ENCODE measurements at places on chromosomes 4 and X.

DNA sequence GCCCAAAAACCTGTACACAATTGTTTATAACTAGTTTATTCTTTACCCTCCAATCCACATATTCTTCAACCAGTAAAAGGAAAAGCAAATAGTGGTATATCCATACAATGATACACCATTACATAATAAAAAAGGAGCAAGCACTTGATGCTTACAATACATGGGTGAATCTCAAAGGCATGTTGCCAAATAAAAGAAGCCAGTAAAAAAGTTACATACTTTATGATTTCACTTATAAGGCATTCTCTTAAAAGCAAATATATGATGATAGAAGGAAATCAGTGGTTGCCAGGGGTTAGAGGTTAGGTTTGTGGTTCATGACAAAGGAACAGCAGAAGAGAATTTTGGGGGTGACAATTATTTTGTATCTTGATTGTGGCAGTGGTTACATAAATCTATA, 896.1 kb upstream of the LCORL start:
- DNase-seq, result no peak

- DNase-seq, result no peak
Measured at GRCh38 chr4:121073004-121073435, 685 bp upstream of the NDNF start.

- DNase-seq, result no peak
Measured at GRCh38 chr4:140856621-140857062, 100.5 kb upstream of the TBC1D9 start.

- peak; percentile 45 for DNase-seq
Measured at GRCh38 chr4:125313497-125313896, 1.3 kb upstream of the FAT4 start.

DNA sequence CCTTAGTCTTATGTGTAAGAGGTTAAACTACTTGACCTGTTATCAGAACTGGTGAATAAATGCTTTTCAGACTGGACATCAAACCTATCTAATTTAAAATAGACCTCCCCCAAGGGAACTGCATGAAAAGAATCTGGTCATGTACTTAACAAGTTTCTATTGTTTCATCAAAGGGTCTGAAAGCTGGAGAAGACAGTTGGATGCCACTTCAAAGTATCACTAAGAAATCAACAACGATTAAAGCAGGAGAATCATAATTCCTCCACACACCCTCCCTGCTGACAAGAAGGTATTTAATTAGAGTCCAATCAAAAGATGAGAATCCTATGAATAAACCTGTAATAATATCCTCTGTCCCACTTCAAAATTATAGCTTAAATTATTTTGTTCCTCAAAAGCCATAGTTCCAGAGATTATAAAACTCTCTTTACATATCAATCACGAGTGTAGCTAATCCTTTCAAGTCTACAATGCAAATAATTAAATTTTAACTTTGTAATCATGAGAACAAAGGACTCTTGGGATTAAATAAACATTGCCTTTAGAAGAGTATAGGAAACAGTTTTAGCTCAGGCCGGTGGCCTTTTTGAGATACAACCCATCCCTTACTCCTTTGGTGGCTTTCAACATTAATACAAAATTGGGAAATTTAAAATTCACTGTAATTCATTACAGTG, 35.1 kb downstream of the TSPAN5 start:
- DNase-seq, result no peak

DNA sequence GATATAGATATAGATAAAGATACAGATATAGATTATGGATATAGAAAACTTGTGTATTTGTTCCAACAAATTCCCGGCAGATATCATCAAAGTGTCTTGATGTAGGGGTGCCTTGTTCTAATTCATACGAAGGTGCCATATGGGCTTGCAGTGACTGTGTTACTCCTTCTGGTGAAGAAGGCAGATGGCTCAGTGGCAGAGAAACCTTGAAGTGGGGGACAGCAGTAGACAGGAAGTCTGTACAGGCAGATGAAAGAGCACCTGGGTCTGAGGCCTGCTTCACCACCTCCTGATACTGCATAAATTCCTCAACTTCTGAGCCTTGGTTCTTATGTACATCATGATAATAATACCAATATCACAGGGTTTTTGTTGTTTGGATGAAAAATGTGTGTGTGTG, 179.5 kb upstream of the GATB start:
- no peak for DNase-seq

DNA sequence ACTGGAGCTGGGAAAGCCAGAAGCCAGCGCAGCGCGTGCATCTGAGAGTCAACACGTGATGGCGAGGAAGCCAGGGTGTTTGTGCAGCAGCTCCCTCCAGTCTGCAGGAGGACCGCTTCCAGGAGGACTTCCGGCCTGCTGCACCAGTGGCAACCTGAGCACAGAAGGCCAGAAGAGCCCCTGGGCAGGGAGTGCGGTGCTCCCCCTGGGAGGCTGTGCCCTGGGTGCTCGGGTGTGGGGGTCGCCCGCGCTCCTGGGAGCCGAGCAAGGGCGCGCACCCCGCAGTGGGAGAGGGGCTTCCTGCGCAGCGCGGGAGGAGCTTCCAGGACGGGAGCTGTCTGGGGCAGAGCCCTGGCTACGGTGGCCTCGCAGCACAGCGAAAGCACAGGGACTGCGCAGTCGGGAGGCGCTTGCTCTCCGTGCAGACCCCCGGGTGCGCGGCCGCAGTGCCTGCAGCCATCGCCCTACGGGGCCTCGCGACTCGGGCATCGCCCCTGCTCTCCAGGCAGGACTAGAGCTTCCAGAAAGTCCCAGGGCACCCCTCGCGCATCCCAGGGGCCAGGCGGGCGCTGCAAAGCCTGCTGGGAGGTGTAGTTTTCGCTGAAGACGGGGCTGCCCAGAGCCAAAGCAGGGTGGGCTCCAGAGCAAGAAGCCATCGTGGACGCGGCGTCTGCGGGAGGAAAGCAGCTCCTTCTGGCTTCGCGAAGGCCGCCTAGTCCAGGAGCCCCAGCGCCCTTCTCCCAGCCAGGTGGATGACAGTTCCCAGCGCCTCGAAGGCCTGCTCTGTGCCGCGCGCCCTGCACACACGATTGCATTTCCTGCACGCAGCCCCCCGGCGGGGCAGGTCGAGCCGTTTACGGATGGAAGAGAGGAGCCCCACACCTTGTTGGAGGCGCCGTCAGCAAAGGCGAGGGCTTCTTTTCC, 24.1 kb upstream of the WFS1 start:
- DNase-seq, result no peak

- DNase-seq, result no peak
Measured at GRCh38 chrX:125769628-125770027, 396.5 kb downstream of the DCAF12L2 start.

DNA sequence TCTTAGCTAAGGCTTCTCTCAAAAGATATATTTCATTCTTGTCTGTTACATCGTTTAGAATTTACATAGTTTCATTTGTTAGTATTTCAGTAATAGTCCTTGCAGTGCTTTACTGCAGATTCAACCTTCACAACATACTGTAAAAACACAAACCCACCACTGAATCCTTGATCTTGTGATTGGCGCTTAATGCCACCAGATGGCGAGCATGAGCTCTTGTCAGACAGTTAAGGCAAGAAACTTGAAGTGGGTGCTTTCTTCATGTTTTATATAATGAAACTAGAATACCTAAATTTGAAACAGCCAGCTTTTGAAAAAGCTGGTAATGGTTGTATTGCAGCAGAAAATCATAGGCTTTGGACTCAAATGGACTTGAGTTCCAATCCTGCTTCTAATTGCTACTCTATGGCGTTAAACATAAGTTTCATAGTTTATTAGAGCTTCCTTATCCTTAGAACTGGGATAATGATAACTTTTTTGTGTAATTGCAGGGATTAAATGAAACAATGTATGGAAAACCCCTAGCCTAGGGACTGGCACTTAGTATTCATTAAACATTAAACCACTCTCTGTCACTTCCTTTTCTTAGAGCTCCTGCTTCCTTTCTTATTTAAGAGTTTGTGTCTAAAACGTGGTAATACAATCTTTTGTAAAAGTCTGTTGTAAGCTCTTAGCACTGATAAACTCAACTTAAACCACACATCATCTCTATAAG, 95.1 kb downstream of the USP9X start:
- peak; percentile 6 for DNase-seq

DNA sequence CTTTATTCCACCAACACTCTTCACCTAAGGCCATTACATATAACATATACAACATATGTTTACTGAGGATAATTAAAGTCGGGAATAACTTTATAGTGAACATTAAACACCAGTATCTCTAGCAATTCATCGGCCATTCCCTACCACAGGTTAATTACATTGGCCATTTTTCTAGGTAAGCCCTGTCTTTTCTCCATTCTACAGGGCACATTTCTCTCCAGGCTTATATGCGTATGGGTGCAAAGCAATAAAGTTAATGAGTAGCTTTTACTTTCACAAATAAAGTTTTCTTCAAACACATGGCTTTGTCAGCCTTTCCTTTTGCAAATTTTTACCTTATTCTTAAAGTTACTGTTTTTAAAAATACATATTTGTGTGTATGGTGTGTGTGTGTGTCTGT, 111.9 kb upstream of the IQCM start:
- DNase-seq, result no peak

DNA sequence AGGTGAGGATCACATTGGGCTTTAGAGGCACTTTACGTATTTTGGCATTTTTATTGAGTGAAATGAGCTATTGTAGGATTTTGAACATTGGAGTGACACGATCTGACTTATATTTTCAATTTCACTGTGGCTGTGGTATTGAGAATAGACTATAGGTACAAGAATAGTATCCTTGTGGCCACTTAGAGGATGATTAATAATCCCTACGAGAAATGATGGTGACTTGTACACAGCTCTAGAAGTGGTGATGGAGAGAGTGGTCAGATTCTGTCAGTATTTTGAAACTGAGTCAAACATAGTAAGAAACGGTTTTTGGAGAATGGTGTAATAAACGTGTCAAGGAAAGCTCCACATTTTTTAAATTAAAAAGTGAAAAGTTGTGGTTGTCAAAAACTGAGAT, 494.7 kb downstream of the EPHA5 start:
- DNase-seq, result no peak

DNA sequence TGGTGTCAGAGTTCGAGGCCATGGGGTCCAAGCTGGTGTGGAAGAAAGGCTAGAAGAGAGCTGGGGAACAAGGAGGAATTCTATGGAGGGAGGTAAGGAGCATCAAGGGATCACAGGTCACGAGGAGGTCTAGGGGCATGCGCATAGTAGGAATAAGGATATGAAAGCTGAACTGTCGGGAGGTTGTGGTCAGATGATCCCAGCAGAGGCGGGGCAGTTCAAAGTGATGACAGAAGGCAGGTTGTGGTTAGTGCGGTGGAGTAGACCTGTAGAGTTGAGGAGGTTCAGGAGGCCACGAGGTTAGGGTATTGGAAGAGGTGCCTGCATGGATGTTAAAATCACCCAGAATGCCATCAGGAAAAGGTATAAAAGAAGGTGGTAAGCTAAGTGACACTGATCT, 156.3 kb downstream of the TMEM164 start:
- DNase-seq, result no peak

GRCh38 chr4:87005369-87005689, 70.5 kb downstream of the AFF1 start:
- DNase-seq, result no peak

- DNase-seq, result no peak
Measured at GRCh38 chrX:135490979-135491514, 29.4 kb upstream of the INTS6L start.

DNA sequence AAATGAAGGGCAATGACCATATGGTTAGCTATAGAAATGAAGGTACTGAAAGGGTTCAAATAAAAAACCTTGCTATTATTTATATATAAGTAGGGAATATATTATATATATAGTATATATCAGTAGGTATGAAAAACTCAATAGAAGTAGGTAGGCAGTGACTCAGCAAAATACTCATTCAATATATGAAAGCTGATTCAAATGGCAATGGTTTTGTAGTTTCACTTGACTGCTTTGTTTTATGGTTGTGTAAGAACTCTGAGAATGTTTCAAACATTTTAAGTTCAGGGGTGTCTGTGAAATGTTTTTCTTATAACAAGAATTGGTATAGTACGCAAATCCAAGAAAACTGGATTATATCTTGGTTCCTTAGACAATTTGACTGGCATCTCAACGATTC, 4.1 kb downstream of the ZNF280C start:
- no peak for DNase-seq

DNA sequence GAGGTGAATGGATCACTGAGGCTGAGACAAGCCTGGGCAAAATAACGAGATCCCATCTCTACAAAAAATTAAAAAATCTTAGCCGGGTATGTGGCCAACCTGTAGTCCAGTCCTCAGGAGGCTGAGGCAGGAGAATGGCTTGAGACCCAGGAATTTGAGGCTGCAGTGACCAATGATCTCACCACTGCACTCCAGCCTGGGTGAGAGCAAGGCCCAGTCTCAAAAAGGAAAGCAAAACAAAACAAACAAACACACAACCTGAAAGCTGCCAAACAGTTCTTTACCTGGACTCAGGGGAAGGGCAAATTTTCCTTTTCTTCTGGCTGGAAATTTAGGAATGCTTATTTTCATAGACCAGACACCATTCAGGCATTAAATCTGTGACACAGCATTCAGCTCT, 163.1 kb upstream of the FAT1 start:
- no peak for DNase-seq

DNA sequence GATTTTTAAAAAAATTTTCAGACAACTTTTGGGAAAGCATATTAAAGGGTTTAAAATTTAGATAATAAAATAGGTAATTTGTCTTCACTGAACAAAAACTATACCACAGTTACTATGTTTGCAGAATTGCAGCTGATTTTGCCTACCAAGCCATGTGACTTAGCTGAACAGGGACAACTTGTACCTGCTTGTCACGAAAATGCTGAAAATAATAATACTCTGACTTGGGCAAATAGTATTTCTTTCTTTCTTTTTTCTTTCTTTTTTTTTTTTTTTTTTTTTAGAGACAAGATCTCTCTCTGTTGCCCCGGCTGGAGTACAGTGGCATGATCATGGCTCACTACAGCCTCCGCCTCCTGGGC, 225.2 kb upstream of the PPP1R2C start:
- no peak for DNase-seq

GRCh38 chr4:23630110-23630509, 259.7 kb downstream of the PPARGC1A start:
- no peak for DNase-seq

DNA sequence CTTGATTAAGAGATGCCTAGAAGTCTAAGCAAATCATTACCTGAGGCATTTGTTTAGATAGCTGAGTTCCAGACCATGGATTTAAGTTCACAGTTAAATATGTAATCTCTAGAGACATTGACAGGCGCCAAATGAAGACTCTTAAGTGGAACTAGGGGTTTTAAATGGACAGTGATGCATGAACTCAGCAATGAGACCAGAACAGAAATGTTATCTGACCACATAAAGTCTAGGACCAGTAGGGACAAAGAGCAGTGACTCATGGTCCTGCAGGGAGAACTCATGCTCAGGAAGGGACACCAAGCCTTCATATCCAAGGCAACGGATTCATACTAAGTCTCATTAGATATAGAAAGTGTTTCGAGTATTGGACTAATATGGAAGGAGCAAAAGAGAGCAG, 152.3 kb downstream of the PPARGC1A start:
- DNase-seq, result no peak

GRCh38 chr4:77082886-77083608, 7.3 kb upstream of the CCNI start:
- DNase-seq, result no peak

- DNase-seq, result peak; percentile 39
Measured at GRCh38 chrX:13750204-13750603, 15.7 kb downstream of the OFD1 start.
